ENCODE measurements at places on chromosomes 11 and 22. TPM values are rescaled to one million over a fixed set of nuclear protein-coding genes. Genes with fewer than 3 reads are reported as not detected.

GRCh38 chr11:19283991-19284390, 43.2 kb upstream of the E2F8 start:
- DNase-seq, result no peak

- peak; percentile 56 for DNase-seq
Observed at GRCh38 chr11:96187822-96188221, 155.2 kb downstream of the MAML2 start.

GRCh38 chr11:47396049-47396320, 12.4 kb upstream of the SLC39A13 start:
- DNase-seq, result no peak

CBX6 gene
- 54.5 TPM for total RNA-seq

PATZ1 gene
- total RNA-seq, result 56.6 TPM

CRYBA4 gene
- total RNA-seq, result not detected

DNA sequence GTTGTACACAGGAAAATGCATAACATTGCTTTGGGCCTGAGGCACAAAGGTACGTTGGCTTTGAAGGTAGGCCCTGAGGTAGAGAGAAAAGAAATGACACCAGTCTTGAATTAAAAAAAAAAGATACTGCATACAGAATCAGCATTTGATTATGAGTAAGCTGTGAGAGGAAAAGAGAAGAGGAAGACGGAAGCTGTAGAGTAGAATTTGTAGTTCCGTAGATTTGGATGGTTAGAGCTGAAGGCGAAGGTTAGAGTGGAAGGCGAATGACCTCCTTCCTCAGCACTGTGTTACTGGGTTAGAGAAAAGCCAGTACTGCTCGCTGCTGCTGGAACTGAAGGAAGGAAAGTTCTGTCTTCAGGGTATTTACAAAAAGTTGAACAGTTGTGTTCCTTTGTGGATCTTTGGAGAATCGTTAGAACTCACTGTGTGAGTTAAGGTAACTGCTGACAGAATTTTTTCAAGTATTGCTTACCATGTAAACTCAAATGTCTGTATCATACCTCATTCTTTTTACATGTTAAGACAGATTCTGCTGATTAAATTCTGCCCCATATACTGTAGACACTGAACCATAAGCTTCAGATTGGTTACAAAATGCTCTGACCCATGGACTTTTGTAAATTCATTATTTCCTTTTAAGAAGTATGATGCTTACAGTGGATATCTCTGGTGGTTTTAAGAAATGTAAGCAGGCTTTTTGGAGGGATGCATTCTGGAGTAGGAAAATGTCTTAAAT, 50.2 kb downstream of the MCAM start:
- DNase-seq, result no peak

SCARF2 gene
- total RNA-seq, result 39.9 TPM

DNA sequence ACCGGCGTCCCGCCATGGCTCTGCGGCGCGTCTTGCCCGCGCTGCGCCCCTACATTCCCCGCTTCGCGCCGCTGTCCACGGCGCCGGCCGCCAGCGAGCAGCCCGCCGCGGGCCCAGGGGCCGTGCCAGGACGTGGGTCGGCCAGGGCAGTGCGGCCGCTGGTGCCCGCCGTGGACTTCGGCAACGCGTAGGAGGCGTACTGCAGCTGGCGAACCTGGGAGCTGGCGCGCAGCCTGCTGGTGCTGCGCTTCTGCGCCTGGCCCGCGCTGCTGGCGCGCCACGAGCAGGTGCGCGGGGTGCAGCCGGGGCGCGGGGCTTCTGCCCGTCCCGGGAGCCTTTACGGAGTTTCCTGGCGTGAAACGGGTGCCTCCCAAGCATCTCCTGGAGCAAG, 20.1 kb downstream of the DGCR6L start:
- DNase-seq, result no peak

DNA sequence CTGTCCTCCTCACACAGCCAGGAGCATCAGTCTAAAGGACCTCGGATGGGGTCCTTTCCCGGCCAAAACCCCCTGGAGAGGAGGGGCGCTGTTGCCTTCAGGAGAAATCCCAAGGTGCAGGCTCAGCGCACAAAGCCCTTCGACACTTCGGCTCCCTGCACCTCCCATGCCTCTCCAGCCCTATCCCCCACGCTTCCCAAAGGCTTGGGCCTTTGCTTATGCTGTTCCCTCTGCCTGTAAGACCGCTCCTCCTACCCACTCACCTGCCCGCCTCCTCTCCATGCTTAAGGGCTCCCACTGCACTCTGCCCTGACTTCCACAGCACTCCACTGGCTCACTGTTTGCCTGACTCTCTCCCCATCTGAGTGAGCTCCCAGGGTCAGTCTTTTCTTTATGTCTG, 13.5 kb downstream of the SLC15A3 start:
- DNase-seq, result no peak

GRCh38 chr11:57174656-57175055, 7.1 kb upstream of the LRRC55 start:
- no peak for DNase-seq

- DNase-seq, result no peak
Observed at GRCh38 chr11:117827521-117828511, 3.3 kb upstream of the FXYD2 start.

DNA sequence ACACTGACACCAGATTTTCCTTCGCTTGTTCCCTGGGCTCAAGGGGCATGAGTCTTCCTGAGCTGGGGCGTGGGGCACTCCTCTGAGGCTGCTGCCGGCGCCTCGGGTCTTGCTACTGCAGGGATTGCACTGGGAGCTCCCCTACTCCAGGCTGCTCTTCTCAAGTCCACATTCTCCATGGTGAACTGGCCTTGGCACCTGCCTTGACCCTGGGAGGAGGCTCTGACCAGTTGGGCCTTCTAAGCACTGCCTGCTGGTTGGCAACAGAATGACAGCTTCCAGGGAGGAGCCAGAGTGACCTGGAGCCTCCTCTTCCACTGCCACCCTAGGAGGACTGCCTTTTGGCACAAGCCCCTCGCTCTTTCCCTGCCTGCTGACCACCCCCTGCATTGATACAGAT, 9.5 kb downstream of the FREY1 start:
- no peak for DNase-seq

GRCh38 chr11:129743112-129743815, 72.4 kb upstream of the TMEM45B start:
- no peak for DNase-seq

- DNase-seq, result no peak
Observed at GRCh38 chr11:3830730-3831129, 10.0 kb downstream of the RHOG start.

DNA sequence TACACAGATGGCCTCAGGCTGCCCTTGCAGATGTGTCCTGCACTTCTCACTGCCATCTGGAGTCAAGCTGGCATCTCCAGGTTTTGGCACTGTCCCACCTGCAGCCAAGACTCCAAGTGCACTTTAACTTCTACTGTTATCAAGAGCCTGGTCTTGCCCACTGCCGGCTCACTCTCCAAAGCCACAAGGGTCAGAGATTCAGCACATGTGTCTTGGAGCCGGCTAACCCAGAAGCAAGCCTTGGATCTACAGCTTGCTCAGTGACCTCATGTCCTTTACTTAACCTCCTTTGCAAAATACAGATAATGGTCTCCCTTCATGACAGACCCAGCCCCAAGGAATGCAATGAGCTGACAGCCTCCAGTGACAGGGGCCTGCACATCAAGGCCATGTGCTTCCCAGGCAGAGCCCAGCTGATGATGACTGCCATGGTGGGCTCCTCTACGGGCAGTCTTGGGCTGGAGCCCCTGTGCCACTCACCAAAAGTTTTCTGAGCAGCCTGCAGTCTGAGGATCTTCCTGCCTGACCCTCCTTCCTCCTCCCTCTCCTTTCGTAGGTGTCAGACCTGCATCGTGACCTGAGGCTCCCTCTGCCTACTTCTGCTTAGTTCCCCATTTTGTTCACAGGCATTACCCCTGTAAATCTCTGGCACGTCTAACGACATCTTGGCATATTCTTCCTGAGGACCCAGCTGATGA, 9.0 kb downstream of the TP53AIP1 start:
- DNase-seq, result no peak

- no peak for DNase-seq
Observed at GRCh38 chr22:44658311-44658953, 43.6 kb upstream of the PRR5 start.

SCN3B gene
- total RNA-seq, result 2.1 TPM

DNA sequence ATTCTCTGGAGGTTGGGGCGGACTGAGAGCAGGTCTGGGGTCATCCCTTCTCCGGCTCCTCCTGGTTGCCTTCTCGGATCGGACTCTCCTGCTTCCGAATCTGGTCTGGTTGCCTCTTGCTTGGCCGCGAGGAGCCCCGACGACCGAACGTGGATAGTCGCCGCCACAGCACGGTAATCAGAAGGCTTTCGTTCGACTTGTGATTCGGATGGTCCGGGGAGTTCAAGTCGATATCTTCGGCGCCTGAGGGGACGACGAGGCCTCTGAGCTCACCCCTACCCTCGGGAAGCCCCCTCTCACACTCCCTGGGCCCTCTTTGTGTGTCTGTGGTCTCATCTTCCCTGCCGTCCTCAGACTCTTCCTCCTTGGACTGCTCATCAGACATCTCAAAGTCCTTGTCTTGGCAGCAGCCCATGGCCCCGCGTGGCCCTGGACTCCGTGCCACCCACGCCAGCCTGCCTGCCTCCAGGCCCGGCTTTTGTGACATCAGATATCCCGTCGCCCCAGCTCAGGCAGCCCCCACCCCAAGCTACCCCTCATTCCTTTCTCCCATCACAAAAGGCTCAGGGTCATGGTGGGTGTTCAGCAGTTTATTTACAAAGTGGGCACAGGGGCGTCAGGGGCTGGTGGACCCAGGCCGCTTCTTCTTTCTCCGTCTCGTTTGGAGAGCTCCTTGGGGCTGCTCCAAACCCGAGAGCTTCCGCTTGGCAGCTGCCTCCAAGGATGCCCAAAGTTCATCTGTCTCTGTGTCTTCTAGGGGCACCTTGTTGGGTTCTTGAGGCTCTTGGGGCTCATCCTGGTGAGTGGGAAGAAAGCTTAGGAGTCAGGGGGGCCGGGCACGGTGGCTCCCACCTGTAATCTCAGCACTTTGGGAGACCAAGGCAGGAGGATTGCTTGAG, at the start of gene TEX54:
TEX54 (minus strand) TSS at position 506 of the 899 bp plus-strand sequence.
- no peak for DNase-seq

CSRP3 gene
- total RNA-seq, result not detected

DNA sequence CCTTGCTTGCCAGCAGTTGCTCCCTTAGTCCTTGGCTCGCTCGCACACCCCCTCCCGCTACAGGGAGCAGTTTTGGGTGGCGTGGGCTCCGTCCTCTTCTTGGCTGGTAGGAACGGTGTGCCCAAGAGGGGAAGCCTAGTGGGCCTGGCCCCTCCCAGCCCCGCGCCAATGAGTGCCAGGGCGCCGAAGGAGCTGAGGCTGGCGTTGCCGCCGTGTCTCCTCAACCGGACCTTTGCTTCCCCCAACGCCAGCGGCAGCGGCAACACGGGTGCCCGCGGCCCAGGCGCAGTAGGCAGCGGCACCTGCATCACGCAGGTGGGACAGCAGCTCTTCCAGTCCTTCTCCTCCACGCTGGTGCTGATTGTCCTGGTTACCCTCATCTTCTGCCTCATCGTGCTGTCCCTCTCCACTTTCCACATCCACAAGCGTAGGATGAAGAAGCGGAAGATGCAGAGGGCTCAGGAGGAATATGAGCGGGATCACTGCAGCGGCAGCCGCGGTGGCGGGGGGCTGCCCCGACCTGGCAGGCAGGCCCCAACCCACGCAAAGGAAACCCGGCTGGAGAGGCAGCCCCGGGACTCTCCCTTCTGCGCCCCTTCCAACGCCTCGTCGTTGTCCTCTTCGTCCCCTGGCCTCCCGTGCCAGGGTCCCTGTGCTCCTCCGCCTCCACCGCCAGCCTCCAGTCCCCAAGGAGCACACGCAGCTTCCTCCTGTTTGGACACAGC, 1.6 kb downstream of the C11orf87 start:
- no peak for DNase-seq

- no peak for DNase-seq
Observed at GRCh38 chr22:30161051-30161469, 80.8 kb downstream of the HORMAD2 start.

GRCh38 chr22:20558534-20558933, 51.1 kb downstream of the MED15 start:
- DNase-seq, result no peak

DMC1 gene
- total RNA-seq, result 0.75 TPM

DNA sequence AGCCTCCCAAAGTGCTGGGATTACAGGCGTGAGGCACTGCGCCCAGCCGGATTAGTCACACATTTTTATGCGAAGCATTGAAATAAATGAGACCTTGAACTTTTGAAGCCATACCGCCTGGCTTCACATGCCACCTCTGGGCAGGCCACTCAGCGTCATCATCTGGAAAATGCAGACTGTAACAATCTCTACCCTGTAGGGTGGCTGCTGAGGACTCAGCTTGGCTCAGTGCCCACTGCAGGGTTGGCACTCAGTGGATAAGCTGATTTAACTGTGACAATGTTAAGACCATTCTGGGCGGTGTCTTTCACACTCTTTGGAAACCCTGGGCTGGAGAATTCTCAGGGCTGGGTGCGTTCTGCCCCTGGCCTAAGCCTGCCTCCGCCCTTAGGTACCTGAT, 8.5 kb downstream of the SH3BP1 start:
- DNase-seq, result no peak

DNA sequence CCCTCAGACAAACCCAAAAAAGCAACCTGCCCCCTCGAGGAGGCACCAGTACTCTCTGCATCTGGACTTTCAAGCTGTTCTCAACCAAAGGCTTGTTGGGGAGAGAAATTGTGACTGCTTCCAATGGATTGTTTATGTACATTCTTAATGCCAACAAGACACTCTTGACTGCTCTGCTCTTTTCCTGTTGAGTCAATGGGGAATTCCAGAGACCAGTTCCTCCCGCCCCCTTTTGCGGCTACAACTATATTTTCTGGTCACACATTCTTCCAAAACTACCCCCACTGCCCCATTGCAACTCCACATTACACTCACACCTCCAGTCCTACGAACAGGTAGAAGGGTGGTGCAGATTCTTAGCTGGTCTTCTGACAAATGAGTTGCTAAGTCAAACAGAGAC, 187.0 kb downstream of the DSCAML1 start:
- peak; percentile 75 for DNase-seq

CCDC116 gene
- total RNA-seq, result not detected

- no peak for DNase-seq
Observed at GRCh38 chr11:104001561-104002056, 34.8 kb upstream of the DDI1 start.

GRCh38 chr11:30310623-30311022, 12.3 kb upstream of the ARL14EP start:
- DNase-seq, result no peak

SYTL2 gene
- total RNA-seq, result 7.5 TPM

GRCh38 chr22:36162127-36163034, 1.8 kb upstream of the APOL3 start:
- DNase-seq, result no peak

DNA sequence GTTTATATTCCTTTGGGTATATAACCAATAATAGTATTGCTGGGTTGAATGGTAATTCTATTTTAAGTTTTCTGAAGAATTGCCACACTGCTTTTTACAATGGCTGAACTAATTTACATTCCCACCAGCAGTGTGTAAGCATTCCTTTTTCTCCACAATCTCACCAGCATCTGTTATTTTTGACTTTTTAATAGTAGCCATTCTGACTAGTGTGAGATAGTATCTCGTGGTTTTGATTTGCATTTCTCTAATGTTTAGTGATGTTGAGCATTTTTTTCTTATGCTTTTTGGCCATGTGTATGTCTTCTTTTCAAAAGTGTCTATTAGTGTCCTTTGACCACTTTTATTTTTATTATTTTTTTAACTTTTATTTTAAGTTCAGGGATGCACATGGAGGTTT, 275.3 kb downstream of the METTL15 start:
- DNase-seq, result no peak
